Activated CD8-positive, alpha-beta memory T cell treated with anti-CD3 and anti-CD28 coated beads for 48 hours (primary cell): ENCODE measurements at places on chromosomes 2 and 18.
A peak's percentile ranks its signal among the peaks of the same experiment; 100 is the strongest.

GRCh38 chr18:30582078-30582477 is 460.5 kb downstream of the DSC3 start:
- DNase-seq: no peak

DNA sequence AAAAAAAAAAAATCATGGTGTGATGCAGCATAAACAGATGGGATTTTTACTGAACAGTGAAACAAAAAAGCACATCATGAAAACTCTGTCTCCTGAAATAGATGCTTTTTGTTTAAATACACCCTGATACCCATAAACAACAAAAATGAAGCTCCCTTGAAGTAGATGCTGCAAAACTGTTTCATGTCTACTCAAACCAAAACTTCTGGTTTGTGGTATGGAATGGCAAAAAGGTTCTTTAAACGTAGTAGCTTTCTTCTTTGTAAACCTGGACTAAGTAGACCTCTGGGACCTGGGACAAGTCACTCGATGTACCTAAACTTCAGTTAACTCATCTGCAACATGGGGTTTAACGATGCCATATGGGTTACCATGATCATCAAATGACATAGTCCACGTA is 64.4 kb upstream of the RAPH1 start:
- no peak for DNase-seq

GRCh38 chr2:132620115-132620514 is 49.9 kb downstream of the LYPD1 start:
- DNase-seq: no peak

DNA sequence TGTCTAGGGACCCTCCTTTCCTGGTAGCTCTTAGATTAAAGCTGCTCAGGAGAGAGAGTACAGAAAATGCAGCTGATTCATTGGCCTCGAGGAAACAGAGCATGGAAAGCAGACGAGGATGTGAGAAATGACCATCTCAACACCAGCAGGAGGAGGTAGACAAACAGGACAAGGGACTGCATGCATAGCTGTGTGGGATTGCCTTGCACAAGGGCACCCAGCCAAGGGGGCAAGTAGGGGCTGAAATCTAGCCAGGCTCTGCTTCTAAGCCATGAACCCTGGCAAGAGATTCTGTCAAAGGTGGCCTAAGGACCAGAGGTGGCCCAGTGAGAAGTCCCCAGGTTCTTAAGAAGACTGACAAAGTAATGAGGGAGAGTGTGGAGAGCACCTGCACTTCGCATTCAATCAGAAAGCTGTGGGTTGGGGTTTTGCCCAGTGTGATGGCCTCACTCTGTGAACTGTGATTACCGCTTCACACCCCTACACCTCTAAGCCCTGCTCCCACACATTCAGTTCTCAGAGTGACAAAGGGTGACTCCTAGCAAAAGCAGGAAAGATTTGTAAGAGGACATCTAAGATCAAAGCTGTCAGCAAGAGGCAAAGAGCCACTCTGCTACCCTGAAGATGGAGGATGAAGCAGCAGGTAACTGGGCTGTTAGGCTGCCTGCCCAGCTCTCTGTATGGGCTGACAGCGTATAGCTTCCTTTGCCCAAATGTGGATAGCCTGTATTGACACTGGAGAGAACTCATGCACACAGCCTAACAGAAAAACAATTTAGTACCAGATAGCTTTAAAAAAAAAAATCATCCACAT is 151.3 kb upstream of the PELI1 start:
- DNase-seq: no peak

DNA sequence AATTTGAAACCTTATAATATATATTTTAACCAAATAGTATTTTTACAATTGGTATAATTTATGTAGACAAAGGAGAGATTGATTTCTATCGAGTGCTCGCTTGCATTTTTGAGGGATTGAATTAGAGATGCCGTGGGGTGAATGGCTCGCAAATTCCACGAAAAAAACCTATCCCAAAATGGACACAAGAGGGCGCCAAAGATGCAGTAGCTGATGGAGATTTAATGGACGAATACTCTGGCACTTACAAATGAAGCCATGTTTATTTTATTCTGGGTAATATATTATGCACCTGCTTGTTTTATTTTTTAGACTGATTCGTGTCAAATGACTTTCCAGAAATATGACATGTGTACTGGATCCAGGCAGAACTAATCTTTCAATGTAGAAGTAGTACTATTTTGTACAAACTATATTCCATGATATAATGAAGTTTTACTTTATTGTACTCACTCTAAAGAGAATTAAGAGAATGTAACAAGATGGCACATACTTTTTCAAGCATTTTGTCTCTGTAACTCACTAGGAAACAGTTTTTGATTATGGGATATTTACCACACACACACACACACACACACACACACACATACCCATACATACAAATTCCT is 505.4 kb downstream of the PLCL1 start:
- DNase-seq: no peak

DNA sequence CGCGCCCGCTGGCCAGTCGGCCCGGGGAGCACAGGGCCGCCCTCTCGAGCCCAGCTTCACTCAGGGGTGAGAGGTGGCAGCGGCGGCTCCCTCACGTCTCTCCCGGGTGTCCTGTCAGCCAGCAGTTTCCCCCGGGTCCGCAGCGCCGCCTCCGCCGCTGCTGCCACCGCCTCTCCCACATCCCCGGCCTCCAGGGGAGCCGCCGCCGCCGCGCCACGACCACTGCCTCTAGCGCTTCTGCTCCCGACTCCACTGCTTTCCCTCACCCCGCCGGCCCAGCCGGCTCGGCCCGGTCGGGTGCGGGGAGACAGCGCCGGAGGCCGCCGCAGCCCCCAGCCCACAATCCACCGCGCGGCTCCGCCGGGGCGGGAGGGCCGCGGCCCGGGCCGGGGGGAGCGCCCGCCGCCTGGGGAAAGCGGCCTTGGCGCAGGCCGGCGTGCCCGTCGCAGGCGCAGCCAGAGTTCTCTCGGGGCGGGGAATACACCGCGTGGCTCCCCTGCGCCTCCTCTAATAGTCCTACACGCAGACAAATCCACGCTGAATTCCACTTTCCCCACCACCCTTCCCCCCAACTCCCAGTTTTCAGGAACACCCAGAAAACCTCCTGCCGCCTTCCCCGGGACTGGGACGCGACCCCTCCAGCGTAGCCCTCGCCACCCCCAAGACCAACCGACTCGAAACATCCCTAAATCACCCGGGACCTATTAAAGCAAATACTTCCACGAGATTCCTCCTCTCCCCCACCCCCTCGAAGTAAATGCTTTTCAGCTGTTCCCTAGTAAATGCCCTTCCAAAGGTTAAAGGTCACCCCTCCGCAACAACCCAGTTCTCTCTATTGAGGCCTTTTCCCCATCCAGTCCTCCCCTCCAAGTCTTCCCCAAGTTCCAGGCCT is at the start of gene VPS54:
Gene VPS54, minus strand, starts transcription at position 346 of the 892 bp plus-strand sequence. CDS start 35,429 bp downstream, outside the sequence.
- peak; percentile 58 for DNase-seq

GRCh38 chr2:170856066-170856465 is 39.4 kb downstream of the GAD1 start:
- DNase-seq: no peak

DNA sequence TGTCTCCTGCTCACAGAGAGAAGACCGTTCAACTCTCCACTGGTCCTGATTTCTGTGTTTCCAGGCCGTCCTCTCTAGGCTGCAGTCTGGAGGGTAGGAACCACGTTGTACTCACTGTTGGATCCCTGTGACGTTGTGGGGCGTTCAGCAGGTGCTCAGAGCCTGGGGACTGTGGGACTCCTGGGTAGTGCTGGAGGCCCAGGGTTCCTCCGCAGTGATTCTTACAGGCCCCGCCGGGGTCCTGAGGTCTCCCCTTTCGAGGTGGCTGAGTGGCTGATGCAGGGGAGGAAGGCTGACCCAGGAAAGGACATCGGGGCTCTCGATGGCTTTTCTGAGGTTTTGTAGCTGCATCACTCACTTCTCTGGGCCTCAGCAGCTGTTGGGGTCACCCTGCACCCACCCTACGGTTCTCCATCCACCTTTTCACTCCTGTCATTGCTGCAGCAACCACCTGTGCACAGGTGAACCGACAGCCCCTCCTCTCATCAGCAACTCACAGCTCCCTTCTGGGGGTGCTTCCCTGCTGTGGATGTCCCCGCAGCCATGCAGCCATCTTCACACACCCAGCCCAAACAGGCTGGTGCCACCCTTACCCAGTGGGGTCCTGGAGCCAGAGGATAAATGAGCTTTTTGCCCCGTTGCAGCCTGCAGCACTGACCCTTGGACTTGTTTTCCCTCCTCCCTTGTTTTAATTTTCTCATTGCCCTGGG is 169.6 kb upstream of the HDAC4 start:
- DNase-seq: no peak

DNA sequence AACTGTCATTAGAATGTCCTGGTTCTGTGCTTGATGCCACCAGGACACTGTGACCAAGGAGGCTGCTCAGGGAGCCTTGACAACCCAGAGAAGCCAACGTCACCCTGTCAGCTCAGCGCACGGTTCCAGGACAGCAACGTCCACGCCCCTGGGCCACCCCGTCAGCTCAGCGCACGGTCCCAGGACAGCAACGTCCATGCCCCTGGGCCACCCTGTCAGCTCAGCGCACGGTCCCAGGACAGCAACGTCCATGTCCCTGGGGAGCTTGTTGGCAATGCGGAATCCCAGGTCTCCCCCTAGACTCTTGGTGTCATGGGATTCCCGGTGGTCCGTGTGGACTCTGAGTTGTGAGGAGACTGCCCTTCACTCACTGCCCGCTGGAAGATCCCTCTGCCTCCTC is 51.0 kb upstream of the GALR1 start:
- no peak for DNase-seq

DNA sequence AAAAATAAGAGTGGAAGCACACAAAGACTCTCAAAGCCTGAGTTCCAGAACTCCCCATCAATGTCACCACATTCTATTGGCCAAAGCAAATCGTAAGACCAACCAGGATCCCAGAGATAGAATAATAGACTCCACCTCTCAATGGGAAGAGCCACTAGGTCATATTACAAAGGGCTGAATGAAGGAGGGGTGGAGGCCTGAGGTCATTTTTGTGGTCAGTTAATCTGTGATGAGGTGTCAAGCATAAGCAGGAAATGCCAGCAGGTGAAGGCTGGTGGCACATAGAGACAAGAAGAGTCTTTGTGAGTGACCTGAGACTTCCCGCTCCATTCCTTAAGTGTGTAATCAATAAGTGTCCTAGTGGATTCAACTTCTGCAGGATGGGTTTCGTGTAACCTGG is 144.3 kb downstream of the TFCP2L1 start:
- DNase-seq: no peak

DNA sequence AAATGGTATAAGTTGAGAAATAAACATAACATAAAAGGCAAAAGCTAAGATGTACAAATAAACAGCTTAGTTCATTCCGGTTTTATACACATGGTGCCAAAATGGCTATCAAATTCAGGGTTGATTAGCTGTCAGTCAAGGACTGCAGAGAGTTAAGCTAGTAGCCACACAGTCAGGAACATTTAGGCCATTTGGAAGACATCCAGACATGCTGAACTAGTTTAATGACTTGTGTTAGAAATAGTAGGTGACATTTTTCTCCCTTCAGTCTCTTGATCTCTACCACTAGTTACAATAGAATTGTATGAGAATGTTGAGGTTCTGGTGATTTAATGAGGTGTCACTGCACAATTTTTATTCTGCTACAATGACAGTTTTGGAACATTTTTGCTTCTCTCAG is 394.4 kb upstream of the SPHKAP start:
- DNase-seq: no peak

DNA sequence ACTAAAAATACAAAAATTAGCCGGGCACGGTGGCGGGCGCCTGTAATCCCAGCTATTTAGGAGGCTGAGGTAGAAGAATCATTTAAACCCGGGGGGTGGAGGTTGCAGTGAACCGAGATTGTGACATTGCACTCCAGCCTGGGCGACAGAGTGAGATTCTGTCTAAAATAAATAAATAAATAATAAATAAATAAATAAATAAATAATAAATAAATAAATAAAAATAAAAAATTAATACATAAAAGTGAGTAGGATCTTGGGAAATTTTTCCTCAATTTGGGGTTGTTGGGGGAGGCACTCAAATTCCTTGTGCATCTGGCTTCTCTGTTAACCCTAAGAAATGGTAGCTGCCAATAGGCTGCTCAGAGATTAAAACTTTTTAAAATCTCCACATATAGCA is 20.3 kb upstream of the FOXI3 start:
- DNase-seq: no peak

GRCh38 chr2:163641986-163642385 is 93.8 kb downstream of the FIGN start:
- no peak for DNase-seq
